ENCODE measurements at places on chromosomes 1 and 21.
A peak's percentile ranks its signal among the peaks of the same experiment; 100 is the strongest.

GRCh38 chr1:98870959-98871903, 133.4 kb downstream of the PLPPR5 start:
- DNase-seq: no peak

GRCh38 chr1:54487571-54488050, 60.4 kb upstream of the ACOT11 start:
- no peak for DNase-seq

DNA sequence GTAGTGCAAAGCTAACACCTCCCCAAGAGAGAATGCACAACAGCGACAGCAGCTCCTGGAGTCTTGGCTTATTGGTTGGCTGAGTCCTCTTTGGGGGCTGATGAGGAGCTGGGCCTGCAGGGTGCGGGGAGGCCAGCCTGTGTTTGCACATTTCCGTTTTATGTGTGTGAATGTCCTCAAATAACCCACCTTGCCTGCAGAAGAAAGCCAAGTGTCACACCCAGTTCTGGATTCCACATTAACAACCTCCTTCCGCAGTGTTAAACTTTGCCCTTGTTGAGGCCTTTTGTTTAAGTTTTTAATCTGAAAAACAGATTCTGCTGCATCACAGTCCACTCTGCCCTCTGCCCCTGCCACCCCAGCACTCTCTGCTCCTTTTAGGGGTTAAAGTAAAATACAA, 274.5 kb downstream of the TM2D1 start:
- no peak for DNase-seq

DNA sequence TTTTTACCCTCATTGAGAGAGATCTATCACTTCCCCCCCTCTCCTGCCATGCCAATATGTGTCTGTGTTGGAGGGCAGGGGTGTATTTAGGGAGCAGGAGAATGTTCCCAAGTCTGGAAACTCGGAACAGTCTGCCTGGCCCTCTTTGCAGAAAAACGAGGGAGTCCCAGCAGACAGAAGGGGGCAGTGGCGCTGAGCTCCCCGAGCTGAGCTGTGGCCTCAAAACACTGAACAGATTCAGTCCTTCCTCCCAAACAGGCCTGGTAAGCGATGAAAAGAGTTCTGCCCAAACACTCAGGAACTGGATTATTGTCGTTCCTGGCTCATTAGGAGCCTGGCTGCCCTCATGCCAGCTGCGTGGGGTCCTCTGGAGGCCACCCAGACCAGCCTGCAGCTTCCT, 981 bp downstream of the CLDN14 start:
- no peak for DNase-seq

DNA sequence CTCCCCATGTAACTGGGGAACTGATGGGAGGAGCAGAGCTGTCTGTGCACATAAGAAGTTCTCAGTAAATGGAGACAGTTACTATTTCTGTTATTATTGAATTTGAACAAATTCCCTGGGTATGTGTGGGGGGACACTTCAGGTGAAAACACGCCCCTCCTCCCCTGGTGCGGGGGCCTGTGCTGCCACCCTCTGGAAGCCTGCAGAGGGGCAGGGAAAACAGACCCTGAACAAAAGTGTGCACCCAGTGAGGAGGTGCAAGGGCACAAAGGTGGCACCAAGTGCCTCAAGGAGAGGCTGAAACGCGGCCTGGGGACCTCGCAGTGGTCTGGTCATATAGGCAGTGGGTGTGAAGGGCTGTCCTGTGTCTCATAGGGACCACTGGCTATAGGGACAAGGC, 18.2 kb upstream of the NADK start:
- DNase-seq: no peak

DNA sequence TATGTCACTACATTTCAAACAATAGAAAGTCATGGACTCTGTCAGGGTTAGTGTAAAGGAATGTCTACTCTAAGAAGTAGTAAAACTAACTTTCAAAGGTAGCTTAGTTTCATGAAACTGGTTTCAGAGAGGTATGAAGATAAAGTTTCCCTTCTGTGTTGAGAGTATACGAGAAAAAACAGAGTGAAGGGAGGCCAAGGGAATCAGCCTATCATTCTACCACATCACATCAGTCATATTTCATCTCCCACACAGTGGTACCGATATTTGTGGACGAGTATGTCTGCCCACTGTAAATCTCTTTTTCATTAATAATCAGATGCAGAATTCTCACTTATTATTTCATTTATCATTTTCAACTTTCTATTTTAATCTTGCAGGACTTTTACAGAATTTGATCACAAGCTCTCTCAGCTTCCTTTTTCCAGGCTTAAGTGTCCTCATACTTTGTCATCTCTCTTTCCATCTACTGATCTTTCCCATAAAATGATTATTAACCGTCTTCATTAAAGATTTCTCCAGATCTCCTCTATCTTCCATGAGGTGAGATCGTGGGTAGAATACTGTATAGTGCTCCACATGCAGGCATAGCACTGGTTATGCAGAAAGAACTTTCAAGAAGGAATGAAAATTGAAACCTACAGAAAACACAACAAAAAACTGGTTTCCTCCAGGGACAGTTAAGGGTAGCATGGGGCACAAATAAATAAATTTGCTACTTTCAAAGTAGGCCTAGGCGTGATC, 11.5 kb upstream of the IFI16 start:
- DNase-seq: no peak

- no peak for DNase-seq
Observed at GRCh38 chr1:28632560-28632959, 10.3 kb downstream of the TAF12 start.

GRCh38 chr21:14120091-14120734, 90.5 kb downstream of the LIPI start:
- peak; percentile 3 for DNase-seq

GRCh38 chr1:33286451-33287185, 30.3 kb downstream of the ZNF362 start:
- DNase-seq: no peak

- DNase-seq: no peak
Observed at GRCh38 chr1:106249365-106249764, 807.1 kb upstream of the PRMT6 start.

Measured in NCI-H1436 (cell line).